Activated CD4-positive, alpha-beta T cell treated with anti-CD3 and anti-CD28 coated beads, Interleukin-2, Interleukin-4, amounts not matched to agents 100 ng/mL and 50 ng/mL, durations not matched to agents 16 hours and 8 hours (primary cell): ENCODE measurements at places on chromosomes 1 and 21.

- no peak for DNase-seq
Observed at GRCh38 chr1:75855010-75855409, 58.3 kb downstream of the MSH4 start.

- DNase-seq: no peak
Observed at GRCh38 chr1:207862241-207862787, 48.6 kb downstream of the CD34 start.

- no peak for DNase-seq
Observed at GRCh38 chr21:46425041-46425440, 33.6 kb upstream of the DIP2A start.

DNA sequence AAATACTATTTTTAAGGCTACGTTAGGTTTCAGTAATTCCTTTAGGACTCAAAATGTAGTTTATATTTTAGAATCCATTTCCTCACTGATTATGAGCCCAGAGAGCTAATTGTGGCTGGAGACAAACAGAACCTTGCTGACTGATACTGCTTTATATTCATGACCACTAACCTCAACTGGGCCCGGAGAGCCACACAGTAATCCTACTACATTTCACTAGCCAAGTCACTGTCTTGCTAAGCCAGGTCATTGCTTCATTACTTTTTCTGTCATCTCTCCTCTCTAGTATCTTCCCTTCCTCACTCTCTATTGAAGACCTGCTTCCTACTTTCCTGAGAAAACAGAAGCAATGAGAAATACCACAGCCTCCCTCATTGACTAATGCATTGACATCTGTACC lies 24.7 kb downstream of the IL23R start:
- DNase-seq: peak; percentile 71

DNA sequence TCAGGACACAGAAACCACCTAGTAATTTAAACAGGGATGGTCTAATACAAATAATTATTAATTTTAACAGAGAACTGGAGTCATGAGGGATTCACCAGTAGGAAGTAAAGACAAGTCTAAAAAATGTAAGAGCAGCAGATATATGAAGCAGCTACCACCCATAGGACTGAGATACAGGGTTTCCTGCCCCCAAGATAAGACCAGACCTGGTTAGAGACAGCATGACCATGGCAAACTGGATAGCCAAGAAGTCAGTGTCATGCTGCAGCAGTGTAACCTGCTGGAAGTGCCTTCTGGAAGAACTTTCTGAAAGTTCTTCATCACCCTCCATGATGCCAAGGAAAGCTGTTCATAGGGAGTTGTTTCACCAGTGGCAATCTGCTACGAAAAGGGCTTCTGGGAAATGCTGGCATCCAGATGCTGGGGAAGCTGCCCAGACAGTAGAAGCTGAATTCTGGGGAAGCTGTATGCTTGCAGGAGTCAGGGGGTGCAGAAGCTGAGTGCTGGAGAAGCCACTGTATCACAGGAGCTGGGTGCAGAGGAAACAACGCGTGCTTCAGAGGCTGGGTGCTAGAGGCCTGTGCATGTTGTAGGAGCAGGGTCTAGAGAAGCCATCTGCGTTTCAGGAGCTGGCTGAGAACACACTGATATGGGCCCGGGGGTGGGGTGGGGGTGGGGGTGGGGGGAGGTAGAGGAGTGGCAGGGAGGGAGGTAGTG lies 356.4 kb downstream of the DISC1 start:
- DNase-seq: no peak

- no peak for DNase-seq
Observed at GRCh38 chr1:96104506-96104905, 617.1 kb upstream of the PTBP2 start.
